Progenitor cell of endocrine pancreas (in vitro differentiated cells): ENCODE measurements at places on chromosomes 11 and 22.

DNA sequence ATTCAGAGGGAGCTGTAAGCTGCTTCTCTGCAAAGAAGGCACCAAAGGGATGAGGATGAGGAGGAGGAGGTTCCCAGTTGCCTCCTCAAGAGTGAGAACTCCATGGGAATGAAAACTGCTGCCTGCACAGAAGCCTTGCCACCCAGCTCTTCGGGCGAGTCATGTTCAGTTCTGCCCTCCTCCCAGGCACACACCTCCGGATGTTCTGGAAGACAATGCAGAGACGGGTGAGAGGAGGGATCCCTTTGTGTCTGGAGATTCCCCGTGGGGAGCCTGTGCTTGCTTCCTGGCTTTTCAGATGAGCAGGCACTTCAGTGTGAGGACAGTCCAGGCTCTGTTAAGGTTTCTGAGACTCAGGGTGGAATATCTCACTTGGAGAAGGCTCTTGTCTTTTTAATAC lies 295.6 kb downstream of the DDX10 start:
- no peak for DNase-seq

- no peak for DNase-seq
Observed at GRCh38 chr11:8227156-8228152, 36.2 kb downstream of the LMO1 start.

DNA sequence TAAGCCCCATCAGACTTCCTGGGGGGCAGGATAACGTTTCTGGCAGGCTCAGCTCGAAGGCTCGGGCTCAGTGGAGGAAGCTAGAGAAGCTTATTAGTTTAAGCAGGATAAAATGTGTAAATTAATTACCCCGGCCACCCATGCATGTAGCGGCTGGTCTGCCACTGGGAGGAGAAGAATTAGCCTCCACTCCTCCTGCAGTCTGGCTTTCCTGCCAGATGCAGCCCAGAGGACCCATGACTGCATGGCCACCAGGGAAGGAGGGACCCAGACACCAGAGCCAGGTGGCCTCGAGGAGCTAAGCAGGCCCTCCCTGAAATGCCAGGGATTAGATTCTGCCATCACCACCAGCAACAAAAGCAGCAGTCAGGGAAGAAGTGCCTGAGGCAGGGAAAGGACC lies 32.3 kb downstream of the TRIM29 start:
- DNase-seq: no peak

DNA sequence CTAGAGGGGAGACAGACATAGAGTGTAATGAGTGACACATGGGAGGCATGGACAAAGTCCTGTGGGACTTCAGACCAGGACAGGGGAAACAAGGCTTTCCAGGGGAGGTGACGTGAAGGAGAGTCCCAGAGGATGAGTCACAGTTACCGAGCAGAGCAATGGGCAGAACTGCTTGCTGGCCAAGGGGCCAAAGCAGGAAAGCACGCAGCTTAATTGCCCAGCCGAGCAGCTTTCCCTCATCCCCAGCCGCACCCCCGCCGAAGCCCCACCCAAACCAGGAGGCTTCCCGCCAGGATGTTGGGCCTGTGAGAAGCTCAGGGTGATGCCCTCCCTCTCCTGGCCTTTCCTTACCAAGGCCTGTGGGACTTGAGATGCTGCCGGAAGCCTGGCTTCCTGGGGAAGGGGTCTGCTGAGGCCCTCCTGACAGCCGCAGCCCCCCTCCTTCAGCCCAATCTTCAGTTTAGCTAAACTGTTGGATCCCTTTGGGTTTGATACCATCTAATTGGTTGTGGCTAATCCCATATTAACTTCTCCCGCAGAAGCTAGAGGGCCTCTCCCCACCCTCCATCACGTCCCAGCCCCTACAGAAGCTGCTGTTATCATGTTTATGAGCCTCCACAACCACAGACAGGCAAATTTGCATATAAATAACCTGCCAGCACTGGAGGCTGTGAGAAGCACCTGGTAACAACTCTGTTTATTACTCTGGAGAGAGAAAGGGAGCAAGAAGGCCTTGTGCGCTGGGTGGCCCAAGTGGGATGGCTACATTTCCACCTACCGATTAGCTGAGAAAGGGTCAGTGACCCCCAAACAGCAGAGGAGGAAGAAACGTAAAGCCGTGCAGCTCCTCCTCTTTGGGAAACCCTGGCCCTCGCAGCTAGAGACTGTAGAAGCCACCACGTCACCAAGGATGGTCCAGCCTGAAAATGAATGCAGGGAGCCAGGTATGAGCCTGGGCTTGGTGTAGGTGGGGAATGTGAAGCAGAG lies 80.0 kb downstream of the TRIM29 start:
- no peak for DNase-seq

DNA sequence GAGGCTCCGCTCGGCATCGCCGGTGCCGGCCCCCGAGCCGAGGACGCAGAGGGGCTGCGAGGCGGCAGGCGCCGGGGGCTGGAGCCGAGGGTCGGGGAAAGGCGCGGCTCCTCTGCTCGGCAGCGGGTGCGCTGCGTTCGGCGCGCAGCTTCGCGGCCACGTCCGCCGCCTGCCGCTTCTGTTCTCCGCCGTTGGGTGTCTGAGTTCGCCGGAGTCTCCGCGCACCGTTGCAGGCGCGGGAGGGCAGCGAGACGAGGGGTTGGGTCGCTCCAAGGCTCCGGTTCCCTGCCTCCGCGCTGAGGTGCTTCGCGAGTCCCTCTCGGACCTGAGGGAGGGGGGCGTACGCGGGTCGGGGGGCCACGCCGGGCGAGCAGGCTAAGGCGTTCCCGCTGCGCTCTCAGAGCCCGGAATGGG lies 347 bp downstream of the MN1 start:
- DNase-seq: peak; percentile 35
